Motor neuron (in vitro differentiated cells): ENCODE measurements at places on chromosomes 5 and 9.
A peak's percentile ranks its signal among the peaks of the same experiment; 100 is the strongest.

- ATAC-seq, result no peak
Observed at GRCh38 chr5:122999947-123000563, 36.5 kb downstream of the PPIC start.

GRCh38 chr5:78895616-78896015 lies 89.5 kb downstream of the ARSB start:
- ATAC-seq, result no peak

DNA sequence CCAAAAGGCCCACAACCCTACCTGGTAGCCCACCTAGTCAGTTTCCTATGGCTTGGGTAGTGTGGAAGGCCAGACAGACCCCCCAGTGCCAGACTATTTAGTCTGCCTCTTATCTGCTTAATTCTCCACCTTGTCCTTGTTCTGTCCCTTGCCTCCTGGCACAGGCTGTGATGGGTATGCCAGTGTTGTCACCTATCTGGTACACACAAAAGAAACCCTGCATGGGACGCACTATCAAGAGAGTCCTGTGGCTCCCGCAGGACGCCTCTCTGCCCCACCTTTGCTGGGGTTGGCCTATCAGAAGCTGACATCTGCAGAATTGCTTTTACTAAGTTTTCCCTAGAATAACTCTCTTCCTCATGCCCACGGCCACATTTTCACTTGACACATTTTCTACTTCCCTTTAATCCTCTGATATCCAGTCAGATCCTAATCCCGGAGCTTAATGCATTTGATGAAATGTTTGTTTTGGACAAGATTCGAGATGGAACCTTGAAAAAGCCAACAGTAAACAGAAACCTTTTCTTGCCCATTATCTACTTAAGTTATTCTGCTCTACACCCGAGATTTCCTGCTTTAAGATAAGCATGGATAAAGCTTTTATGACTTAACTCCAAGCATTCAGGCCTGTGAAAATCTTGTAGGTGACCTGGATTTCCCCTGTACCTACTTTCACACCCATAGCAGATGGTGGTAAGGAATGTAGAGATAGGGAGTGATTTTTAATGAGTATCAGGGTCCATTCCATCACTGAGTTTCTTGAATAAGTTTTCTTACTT lies 468.5 kb downstream of the ZNF608 start:
- peak; percentile 17 for ATAC-seq

- ATAC-seq, result no peak
Observed at GRCh38 chr9:75695921-75696320, 194.6 kb upstream of the PCSK5 start.

DNA sequence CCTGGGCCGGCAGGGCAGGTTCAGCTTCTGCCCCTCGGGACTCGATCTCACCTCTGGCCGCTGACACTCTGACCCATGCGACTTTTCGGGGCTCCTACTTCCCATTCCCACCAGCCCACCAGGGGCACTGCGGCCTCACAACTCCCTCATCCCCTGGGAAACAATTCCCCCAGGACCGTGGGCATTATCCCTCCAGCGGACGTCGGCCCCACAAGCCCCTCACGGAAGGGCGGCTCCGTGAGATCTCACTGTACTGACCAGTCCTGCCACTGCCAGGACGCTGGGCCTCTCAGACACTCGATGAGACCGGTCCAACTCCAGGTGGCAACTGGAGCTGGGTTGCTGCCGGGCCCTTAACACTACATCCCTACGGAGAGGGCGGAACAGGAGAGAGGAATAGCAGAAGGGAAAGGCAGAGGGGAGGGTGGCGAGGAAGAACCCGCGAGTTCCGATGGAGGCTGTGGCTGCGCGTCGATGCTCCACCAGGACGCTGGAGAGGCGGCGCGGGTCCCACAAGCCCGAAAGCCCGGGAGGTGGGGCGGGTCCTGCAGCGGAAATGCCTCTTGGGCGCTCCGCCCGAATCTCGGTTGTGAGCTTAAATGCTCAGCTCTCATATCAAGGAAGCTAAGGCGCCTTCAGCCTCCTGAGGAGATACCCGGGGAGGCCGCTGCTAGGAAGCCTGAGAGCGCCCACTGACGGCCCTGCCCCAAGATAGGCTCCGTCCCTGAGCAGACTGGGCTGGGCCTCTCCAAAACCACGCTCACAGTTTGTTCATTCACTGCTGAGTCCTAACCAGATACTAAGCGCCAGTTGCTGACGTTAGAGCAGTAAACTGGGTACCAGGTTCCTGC lies 36.3 kb downstream of the VCP start:
- ATAC-seq, result no peak

GRCh38 chr9:117232281-117232680 lies 182.6 kb downstream of the ASTN2 start:
- no peak for ATAC-seq

DNA sequence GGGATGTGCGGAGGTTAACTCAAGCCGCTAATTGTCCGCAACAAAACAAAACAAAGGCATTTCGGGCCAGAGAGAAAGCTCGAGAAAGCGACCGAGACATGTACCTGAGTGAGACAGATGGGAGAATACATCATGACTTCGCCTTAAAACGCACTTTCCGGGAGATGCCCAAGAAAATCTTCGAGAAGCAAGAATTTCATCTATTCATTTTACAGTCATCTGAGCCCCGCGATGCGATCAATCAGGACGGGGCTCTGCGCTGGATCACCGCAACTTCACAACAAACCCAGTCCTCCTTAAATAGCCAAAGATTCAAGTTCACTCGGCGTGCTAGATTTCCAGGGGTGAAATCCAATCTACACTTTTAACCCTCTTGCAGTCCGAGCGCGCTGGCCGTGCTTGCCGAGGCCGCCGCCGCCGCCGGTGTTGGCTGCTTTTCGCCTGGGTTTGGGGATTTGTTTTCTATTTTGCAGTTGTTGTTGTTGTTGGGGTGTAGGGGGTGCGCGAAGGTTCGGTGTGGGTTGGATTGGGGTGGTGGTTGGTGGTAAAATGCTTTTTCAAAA lies 482 bp downstream of the NFIB start:
- peak; percentile 5 for ATAC-seq

- no peak for ATAC-seq
Observed at GRCh38 chr5:174688441-174689354, 35.7 kb upstream of the MSX2 start.
